Right hindlimb (tissue), 1 donor: ENCODE measurements at places on chromosomes 13 and 19.

DNA sequence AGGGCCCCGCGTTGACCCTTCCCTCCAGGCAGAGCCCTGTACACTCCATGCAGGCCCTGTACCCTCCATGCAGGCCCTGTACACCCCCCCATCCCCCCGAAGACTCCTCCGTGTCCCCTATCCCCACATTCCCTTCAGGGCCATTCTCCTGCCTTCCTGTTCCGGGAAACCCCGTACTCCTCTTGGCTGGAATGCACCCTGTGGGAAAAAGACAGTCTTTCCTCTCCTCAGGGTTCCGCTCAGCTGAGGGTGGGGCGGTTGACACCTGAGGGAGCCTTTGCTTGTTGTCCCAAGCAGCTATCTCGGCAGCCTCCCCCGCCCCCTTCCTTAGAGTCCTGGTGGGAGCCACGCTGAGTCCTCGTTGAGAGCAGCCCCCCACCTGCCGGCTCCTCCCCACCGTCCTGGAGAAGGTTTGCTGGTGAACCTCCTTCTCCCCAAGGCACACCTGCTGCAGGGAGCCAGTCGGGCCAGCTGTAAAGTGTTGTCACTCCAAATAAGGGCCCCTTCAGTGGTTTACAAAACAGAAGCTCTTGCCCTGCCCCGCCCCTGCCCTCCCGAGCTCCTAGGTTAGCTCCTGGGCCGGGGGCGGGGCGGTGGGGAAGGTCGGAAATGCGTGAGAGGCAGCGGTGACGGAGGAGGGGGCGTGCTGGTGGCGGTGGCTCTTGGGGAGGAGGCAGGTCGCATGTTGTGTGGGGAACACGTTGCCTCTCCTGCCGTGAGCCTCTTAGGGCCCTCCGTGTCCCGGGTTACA lies 1.5 kb downstream of the GNA11 start:
- no peak for DNase-seq

DNA sequence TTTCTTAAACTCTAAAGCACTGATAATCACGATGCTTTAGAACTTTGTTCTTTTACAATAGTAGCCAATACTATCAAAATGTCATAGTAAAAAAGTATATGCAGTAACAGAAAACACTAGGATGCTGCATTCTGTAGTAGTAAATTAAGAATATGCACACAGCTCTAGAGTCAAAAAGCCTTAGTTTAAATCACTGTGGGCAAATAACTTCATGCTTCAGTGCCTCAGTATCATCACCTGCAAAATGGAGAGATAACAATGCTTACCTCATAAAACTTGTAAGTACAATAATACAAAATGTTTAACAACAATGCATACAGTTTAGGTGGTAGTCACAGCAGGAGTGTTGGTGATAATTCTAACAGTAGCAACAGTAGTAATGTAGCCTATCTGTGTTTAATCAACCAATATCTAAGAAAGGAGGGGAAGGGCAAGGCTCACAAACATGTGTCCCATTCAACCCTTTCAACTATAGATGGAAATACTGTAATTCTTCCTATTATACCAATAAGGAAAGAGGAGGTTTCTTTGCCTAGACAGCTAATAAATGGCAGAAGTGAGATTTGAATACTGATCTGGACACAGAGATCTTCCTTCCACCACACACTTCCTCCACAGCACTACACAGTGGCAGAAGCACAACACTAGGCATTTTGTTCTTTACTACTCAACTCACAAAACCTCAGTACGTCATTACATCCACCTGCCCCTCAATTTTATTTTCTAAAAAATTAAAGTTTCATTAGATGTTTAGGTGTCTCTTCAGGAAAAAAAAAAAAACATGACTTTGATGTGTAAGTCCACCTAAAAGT lies 4.6 kb downstream of the RBM26 start:
- DNase-seq = no peak

GRCh38 chr13:101178406-101178805 lies 237.9 kb downstream of the NALCN start:
- no peak for DNase-seq

GRCh38 chr13:26529441-26529840 lies 28.0 kb upstream of the WASF3 start:
- peak; percentile 65 for DNase-seq

DNA sequence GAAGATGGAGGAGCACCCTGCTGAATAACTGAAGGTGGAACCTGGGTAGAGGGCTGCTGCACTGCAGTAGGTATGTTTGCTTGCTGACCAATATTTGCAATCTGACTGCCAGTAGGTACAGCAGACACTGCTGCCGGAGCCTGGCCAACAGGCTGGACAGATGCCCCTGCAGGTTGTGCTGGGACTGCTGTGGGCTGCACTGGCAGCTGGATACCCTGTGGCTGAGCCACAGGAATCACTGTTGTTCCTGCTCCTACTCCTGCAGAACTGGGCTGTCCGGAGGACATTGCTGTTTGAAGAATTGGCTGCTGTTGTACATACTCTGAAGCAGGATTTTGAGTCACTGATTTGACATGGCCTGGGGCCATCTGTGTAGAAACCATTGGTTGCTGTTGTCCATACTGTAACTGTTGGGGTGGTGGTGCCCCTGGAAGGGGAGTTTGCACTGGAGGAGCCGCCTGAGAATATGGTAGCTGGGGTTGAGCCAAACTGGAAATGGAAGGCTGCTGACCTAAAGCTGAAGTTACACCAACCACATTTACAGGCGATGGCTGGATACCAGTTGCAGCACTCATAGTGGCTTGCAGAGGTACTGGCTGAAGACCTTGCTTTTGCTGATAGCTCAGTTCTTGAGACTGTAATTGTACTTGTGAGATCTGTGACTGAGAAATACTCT lies 2.2 kb downstream of the TSC22D1 start:
- DNase-seq = peak; percentile 44

DNA sequence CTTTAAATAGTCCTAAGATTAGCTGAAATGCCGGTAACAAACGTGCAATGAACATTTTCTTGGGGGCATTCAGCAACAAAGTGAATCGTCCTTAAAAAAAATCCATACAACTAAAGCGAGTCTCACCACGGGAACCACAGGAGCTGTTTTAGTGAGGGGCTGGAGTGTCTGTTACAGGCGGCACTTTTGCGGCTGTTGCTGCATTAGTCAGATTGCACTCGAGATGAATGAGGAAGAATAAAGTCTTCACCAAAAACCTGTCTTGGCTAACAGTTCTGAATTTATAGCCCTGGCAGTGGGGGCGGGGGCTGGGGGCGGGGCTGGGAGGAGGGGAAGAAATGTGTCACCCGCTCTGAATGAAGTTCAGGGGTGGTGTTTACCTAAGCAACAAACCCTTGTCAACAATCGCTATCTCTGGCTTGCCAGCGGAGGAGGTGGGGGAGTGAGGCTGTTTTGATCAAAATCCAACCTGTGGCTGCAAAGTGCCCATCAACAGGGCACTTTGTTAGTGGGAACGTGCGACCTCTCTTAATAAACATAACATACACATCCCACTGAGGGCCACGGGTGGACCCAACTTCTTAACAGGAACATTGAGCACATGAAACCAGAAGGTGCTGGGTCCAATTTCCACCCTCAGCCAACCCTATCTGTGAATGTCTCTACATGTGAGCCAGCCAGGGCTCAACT lies 44.5 kb downstream of the RFX2 start:
- DNase-seq = peak; percentile 72
